ENCODE measurements at places on chromosomes 2 and 18. TPM values are rescaled to one million over a fixed set of nuclear protein-coding genes. Genes with fewer than 3 reads are reported as not detected.
A peak's percentile ranks its signal among the peaks of the same experiment; 100 is the strongest.

The TXNDC2 gene
- total RNA-seq, result not detected

The DSG1 gene
- total RNA-seq, result not detected

- DNase-seq, result peak; percentile 88
Measured at GRCh38 chr2:70647873-70648481, 94.4 kb upstream of the TGFA start.

- DNase-seq, result no peak
Measured at GRCh38 chr2:20049637-20050036, 1.8 kb downstream of the LAPTM4A start.

- no peak for DNase-seq
Measured at GRCh38 chr2:25529034-25529433, 144.3 kb downstream of the DTNB start.
